ENCODE measurements at places on chromosomes 7 and 10.

DNA sequence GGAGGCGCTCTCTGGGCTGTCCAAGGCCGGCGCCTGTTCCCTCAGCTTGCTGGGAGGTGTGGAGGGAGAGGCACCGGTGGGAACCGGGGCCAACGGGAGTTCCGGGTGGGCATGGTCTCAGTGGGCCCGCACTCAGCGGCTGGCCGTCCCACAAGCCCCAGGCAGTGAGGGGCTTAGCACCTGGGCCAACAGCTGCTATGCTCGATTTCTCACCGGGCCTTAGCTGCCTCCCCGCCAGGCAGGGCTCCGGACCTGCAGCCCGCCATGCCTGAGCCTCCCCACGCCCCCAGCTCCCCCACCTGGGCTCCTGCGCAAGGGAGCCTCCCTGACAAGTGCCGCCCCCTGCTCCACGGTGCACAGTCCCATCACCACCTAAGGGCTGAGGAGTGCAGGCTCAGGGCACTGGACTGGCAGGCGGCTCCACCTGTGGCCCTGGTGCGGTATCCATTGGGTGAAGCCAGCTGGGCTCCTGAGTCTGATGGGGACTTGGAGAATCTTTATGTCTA lies 276.5 kb downstream of the SH2D4B start:
- DNase-seq = no peak

- DNase-seq = no peak
Observed at GRCh38 chr7:92739091-92739490, 97.3 kb downstream of the CDK6 start.

- no peak for DNase-seq
Observed at GRCh38 chr10:20085115-20085514, 268.9 kb downstream of the PLXDC2 start.

DNA sequence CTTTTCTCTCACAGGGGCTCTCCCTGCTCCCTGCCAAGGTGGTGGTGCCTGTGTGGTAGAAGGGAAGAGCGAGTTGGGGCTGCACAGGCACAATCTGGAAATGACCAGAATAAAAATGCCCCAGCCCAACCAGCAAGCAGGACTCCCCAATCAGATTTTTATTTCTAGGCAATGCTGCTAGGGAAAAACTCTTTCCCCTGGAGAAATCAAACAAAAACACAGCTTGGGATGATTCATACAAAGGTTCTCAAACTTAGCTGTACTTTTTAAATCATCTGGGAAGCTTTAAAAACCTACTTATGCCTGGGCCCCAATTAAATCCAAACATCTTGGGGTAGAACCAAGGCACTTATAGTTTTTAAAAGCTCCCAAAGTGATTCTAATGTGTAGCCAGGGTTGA lies 243.2 kb downstream of the HTR7 start:
- DNase-seq = no peak

GRCh38 chr7:46515844-46516590 lies 594.9 kb upstream of the IGFBP3 start:
- DNase-seq = no peak

DNA sequence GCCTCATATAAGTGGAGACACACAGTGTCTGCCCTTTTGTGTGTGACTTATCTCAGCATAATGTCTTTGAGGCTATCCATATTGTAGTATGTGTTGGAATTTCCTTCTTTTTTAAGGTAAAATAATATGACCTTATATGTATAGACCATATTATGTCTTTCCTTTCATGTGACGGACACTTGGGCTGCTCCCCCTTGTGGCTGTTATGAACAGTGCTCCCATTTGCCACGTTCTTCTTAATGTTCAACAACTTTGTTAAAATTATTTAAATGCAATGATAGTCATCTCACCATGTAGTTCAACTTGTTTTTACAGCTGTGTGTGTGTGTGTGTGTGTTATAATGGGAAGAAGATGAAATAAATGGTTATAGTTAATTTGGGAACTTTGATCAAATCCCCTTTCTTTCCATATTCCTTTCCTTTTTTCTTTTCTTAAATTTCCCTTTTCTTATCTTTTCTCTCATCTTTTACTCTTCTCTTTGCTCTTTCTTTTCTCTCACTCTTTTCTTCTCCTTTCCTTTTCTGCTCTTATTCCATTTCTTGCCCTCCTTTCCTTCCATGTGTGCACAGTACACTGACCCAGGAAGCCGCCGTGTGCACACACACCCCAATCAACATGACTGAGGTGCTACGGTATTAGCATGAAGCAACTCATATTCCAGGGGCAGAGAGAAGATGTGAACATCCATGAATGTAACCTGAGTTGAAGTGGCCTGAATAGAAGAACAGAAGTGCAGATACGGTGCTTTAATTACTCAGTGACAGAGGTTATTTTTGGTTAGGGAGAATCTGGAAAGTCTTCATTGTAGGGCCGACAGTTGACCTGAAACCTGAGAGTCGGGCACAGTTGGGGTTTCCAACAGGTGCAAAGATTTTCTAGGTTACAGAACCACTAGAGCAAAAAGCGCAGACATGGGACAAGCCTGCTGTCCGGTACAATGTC lies 596.6 kb downstream of the SDK1 start:
- DNase-seq = no peak

DNA sequence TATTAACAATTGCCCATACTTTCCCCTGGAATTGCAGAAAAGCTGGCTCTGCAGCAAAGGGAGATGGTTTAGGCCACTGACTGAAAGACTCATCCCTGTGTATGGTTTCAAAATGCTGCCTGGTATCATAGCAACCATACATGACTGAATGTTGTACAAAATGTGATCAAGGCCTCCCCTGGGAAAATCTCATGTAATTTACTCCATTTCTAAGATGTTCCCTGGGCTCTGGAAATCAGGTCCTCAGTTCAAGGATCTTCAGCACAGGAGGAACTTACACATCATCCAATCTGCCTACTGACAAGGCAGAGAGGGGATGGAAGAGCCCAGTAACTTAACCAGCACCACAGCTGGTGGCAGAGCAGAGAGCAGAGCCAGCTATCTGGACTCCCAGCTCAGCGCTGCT lies 111.8 kb downstream of the JAZF1 start:
- DNase-seq = no peak

GRCh38 chr7:84228526-84228925 lies 33.9 kb upstream of the SEMA3A start:
- no peak for DNase-seq

DNA sequence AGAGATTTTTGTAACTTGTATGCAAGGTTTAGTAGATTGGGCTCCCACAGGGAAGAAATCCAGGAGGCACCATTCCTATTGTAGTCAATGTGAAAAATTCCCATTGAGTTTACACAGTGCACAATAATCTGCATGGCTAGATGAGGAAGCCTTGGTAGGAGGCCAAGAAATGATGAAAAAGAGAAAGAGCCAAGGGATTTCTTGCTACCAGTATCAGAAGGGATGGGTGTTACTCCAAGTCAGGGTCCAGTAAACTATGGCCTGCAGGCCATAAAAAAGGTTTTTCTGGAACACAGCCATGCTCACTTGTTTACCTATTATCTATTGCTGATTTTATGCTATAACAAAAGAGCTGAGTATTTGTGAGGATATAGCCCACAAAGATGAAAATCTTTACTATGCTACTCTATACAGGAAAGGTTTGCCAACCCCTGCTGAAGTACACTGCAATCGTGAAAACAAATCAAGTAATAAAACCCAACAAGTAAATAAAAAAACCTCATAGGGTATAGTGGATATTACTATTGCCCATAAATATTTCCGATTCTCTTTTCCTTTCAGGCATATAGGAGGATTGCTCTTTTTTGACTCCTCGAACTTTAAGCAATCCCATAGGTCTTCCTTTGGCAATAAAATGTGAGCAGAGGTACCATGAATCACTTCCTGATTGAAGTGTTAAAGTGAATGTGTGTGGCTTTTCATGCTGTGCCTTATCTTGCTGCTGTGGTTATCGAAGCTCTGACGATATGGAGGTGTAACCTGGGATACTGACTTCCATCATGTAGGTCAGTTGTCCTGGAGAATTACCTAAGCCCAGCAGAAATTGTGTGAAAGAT lies 256.3 kb upstream of the MAGI2 start:
- no peak for DNase-seq
